ENCODE measurements at places on chromosomes 5 and 9. TPM values are rescaled to one million over a fixed set of nuclear protein-coding genes. Genes with fewer than 3 reads are reported as not detected.

The GLDC gene
- 0.51 TPM for total RNA-seq

The TRUB2 gene
- 22.6 TPM for total RNA-seq

The FXN gene
- 0.99 TPM for total RNA-seq

The LRRTM2 gene
- total RNA-seq: 1.3 TPM

The CNTLN gene
- total RNA-seq: 16.7 TPM

The PTRH1 gene
- 13.1 TPM for total RNA-seq

The IL5 gene
- total RNA-seq: not detected

The GPRIN1 gene
- 6.3 TPM for total RNA-seq

The GMCL2 gene
- total RNA-seq: under 0.01 TPM

The PCDHB5 gene
- total RNA-seq: 2.8 TPM

DNA sequence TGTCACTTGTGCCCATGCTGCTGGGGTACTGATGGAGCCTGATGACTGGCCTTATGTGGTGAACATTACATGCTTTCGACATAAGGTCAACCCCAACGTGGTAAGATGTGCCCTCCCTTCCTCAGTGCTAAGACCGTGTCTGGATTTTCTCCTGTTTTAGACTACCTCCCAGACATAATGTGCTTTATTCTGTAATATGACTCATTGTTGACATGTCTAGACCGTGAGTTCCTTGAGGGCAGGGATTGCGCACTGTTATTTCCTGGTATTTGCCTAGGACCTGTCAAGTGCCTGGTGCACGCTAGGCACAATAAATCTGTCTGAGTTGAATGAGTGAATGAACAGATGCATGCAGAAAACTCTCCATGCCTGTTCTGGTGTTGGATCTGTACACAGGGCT, 346.0 kb downstream of the KDM4C start:
- H3K36me3 ChIP-seq: no peaks in the 10 kb centered on the region
- H3K4me3 ChIP-seq: no peak overlapping the region
- no peak overlapping the region for H3K27ac ChIP-seq
- DNase-seq: peak; percentile 52

DNA sequence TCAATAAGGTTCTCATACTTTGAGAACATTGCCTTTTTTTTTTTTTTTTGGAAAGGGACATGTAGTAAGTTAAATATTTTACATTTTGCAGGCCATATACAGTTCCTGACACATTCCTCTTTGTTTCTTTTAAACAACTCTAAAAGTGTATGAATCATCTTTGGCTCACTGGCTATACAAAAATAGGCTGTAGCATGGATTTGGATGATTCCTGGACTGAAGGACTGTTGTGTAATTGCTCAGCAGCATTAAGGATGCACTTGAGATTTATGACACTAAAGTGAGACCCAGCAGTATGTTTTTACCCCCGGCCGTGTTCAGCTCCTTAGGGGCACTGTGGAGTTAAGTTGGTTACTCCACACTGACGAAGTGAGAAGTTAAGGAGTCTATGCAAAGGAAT, 41.3 kb downstream of the VPS13A start:
- no peaks in the 10 kb centered on the region for H3K36me3 ChIP-seq
- peaks cover 4% of the 10 kb centered on the region for H3K4me1 ChIP-seq
- peak; percentile 77 for DNase-seq
- H3K27me3 ChIP-seq: no peaks in the 10 kb centered on the region
- no peak overlapping the region for H3K4me3 ChIP-seq

GRCh38 chr5:95935553-95936100, 26.0 kb downstream of the ELL2 start:
- H3K27ac ChIP-seq: no peak overlapping the region
- no peaks in the 10 kb centered on the region for H3K27me3 ChIP-seq
- H3K4me1 ChIP-seq: no peaks in the 10 kb centered on the region
- no peak overlapping the region for H3K4me3 ChIP-seq

DNA sequence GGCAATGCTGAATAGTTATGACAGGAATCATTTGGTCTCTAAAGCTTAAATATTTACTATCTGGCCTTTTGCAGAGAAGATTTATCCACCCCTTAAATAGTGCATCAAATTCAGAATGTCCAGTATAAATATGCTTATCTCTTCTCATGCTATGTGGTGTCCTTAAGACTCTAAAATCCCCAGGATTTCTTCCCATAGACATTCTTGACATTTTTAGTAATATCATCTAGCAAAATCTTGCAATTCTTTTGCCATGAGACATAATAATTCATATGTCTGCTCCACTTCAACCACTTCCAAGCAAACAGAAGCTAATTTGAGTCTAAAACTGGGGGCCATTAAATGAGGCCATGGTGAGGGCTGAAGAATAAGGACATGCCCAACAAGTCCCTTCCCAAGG, 1923.4 kb upstream of the CDH9 start:
- H3K27me3 ChIP-seq: no peaks in the 10 kb centered on the region
- no peak overlapping the region for H3K27ac ChIP-seq
- no peaks in the 10 kb centered on the region for H3K36me3 ChIP-seq
- peak; percentile 0 for DNase-seq
- no peaks in the 10 kb centered on the region for H3K4me1 ChIP-seq
- H3K4me3 ChIP-seq: no peak overlapping the region

- no peak overlapping the region for H3K27ac ChIP-seq
- no peak for DNase-seq
- H3K27me3 ChIP-seq: no peaks in the 10 kb centered on the region
Measured at GRCh38 chr5:116626945-116627679, 52.5 kb upstream of the SEMA6A start.

DNA sequence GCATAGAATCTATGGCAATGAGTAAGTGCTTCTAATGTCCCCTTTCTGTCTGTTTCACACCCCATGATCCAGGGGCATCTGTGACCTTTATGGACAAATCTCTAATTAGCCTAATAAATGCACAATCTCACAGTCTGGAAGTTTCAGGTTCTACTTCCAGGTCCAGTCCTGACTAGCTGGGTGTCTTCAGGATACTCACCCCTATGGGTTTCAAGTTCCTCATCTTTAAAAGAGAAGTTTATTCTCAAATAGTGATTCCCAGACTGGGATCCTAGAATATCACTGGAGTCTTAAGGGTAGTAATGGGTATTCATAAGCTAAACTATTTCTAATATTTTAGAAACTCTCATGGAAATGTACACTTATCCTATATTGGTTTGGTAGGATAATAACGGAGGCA, 77.2 kb upstream of the ABCA1 start:
- no peak for DNase-seq
- H3K27me3 ChIP-seq: no peaks in the 10 kb centered on the region
- no peak overlapping the region for H3K27ac ChIP-seq
- no peak overlapping the region for H3K4me3 ChIP-seq

DNA sequence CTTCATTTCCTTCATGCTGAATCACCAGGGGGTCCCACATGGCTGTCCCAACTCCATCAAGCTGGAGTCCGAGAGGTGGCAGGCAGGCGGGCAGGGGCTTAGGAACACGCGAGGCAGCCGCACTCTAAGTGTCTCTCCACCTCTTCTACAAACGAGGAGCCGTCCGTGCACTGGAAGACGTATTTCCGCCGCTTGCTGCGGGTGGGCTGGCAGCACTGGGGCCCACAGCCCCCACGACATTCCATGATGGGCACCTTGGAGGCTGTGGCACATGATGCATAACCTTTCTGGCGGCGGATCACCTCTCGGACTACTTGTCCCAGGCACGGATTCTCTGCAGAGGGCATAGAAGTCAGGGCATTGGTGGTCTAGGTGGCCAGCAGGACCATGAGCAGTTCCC, 87.2 kb upstream of the PANK3 start:
- H3K36me3 ChIP-seq: no peaks in the 10 kb centered on the region
- no peaks in the 10 kb centered on the region for H3K4me1 ChIP-seq
- no peaks in the 10 kb centered on the region for H3K27me3 ChIP-seq
- H3K4me3 ChIP-seq: no peak overlapping the region

GRCh38 chr5:58988938-58989337, 406.1 kb downstream of the RAB3C start:
- H3K27me3 ChIP-seq: no peaks in the 10 kb centered on the region
- H3K27ac ChIP-seq: no peak overlapping the region
- no peaks in the 10 kb centered on the region for H3K36me3 ChIP-seq
- H3K4me3 ChIP-seq: no peak overlapping the region
- no peak for DNase-seq
- no peaks in the 10 kb centered on the region for H3K4me1 ChIP-seq

- no peaks in the 10 kb centered on the region for H3K27me3 ChIP-seq
- DNase-seq: no peak
- no peaks in the 10 kb centered on the region for H3K36me3 ChIP-seq
- no peaks in the 10 kb centered on the region for H3K4me1 ChIP-seq
- H3K4me3 ChIP-seq: no peak overlapping the region
- no peak overlapping the region for H3K27ac ChIP-seq
Measured at GRCh38 chr9:28916348-28916747, 1343.1 kb upstream of the C9orf72 start.

Measured in fibroblast of lung (primary cell).